Activated T-cell treated with anti-CD3 and anti-CD28 coated beads for 1 hour (primary cell): ENCODE measurements at places on chromosomes 16 and 17.
A peak's percentile ranks its signal among the peaks of the same experiment; 100 is the strongest.

DNA sequence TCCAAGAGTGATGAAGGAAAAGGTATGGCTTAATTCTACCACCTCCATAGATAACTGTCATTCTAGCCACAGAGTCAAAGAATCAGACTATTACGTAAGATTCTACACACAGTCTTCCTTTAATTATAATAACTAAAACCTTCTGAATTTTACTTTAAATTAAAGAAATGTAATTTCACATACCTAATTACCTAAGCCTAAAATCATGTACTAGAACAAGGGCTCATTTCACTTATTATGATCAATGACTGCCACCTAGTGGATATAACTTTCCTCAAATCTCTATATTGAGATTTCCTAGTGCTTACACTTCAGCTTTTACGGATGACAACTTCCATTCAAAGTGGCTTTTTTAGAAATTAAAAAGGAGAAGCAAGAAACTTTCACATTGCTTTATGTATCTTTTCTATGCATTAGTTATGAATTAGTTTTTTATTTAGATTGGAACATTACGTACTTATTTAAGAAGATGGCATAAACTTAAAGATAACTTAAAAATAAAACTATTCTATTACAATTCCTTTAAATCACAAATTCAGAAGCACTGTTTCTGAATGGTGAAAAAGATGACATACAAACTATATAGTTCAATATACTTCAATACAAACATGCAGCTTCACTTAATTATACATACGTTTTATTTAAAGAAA lies 18.2 kb upstream of the ABCA10 start:
- no peak for DNase-seq

DNA sequence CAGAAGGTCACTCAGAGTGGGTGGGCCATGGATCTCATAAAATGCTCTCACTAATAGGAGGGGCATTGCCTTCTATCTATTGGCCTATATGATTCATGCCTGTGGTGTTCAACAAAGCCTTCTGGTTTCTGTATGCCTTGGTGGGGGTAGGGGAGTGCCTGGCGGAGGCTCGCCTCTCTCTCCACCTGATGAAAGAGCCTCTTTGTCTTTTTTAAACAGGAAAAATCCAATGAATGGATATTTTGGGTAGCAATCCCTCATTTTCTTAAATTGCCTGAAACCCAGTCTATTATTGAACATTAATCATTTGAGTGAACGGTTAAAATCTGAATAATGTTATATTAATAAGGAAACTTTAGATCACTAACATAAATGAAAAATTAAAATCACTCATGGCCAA lies 90.6 kb downstream of the TOX3 start:
- DNase-seq, result no peak

DNA sequence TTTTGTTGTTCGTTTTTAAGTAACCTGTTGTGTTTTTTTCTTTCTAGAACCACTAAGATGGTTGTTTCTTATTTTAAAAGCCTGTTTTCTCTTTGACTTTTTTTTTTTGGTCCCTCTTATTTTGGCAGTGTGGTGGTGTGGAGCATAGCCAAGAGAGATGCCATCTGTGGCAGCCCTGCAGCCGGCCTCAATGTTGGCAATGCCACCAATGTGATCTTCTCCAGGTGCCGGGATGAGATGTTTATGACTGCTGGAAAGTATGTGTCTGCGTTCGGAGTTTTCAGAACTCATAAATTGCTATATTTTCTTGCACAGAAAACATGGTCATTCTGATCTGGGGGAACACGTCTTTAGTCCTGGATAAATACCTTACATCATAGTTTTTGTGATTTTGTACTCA lies 17.6 kb downstream of the CFAP52 start:
- DNase-seq, result no peak

GRCh38 chr16:11374255-11374654 lies 29.0 kb downstream of the RMI2 start:
- no peak for DNase-seq

GRCh38 chr16:22183901-22184614 lies 21.8 kb downstream of the SDR42E2 start:
- DNase-seq, result no peak

DNA sequence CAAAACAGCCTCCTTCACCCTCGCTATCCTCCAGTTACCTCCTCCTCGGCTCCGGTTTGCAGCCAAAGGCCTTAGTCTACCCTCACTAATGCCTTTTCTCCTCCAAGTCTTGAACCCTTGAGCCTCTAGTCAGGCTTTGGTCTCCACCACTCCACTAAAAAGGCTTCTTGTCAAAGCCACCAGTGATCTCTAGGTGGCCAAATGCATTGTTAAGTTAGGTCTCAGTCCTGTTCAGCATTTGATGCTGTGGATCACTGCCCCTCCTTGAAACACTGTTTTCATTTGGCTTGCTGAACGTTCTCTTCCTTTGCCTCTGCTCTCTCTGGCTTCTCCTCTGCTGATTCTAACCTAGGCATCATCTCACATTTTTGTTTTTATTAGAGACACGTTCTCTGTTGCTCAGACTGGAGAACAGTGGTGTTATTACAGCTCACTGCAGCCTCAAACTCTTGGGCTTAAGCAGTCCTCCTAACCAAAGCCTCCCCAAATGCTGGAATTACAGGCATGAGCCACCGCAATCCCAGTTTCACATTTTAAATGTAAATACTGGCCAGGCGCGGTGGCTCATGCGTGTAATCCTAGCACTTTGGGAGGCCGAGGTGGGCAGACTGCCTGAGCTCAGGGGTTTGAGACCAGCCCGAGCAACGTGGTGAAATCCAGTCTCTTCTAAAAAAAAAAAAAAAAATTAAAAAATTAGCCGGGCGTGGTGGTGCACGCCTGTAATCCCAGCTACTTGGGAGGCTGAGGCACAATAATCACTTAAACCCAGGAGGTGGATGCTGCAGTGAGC lies 1.1 kb downstream of the SGF29 start:
- no peak for DNase-seq

DNA sequence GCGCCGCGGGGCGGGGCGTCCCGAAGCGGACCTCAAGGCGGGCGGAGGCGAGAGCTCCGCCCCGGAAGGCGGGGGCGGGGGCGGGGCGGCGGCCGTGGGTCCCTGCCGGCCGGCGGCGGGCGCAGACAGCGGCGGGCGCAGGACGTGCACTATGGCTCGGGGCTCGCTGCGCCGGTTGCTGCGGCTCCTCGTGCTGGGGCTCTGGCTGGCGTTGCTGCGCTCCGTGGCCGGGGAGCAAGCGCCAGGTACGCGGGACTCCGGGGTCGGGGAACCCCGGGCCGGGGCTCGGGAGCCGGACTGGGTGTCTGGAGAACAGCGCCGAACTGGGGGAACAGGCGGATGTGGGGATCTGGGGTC lies at the start of gene TNFRSF12A:
Gene TNFRSF12A, plus strand, starts transcription at position 122 of the 357 bp plus-strand sequence. Its CDS starts 30 bp downstream, at position 152.
- DNase-seq, result peak; percentile 52

GRCh38 chr16:65038100-65038499 lies 83.8 kb downstream of the CDH11 start:
- DNase-seq, result no peak

GRCh38 chr16:49700251-49701064 lies 155.5 kb downstream of the ZNF423 start:
- no peak for DNase-seq

GRCh38 chr16:57297856-57298255 lies 13.4 kb upstream of the PLLP start:
- DNase-seq, result peak; percentile 15

GRCh38 chr17:76077584-76078110 lies 1.3 kb upstream of the ZACN start:
- DNase-seq, result no peak
